ENCODE measurements at places on chromosomes 2 and 18.

GRCh38 chr2:54720563-54720962 is 2.9 kb upstream of the EML6 start:
- no peak for DNase-seq

DNA sequence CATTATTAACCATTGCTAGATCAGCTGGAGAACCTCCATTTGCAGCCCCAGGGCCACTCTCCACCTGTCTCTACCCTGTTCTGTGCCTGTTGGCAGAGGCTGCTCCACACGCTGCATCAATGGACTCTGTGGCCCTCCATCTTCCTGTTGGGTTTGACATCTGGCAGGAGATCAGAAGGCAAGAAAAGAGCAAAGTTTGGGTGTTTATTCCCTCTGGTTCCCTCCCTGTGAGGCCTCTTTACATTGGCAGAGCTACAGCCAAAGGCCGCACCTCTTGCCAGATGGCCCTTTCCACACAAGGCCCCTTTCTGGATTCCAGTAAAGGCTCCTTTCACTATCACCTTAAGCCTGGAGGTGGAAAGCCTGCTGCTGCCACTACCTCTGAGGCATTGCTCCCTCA is 110.9 kb upstream of the RND3 start:
- DNase-seq = no peak

GRCh38 chr2:206259376-206260187 is 14.9 kb upstream of the ZDBF2 start:
- no peak for DNase-seq

DNA sequence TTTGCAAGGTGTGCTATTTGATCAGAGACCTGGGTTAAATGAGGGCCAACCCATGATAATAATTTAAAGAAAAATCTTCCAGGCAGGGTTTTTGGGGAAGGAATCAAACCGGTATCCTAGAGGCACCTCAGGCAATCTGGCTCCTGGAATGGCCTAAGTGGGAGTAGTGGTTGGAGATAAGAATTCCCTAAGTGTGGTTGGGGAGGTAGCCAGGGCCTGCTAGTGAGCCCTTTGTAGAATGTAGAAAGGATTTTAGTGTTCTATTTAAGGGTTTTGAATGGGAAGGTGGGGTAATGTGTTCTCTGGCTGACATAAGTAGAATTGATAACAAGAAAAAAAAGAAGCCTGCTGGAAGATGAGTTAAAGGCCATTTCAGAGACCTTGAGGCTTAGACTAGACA is 422.2 kb downstream of the XIRP2 start:
- DNase-seq = no peak

- DNase-seq = no peak
Measured at GRCh38 chr2:20356042-20356441, 5.4 kb upstream of the PUM2 start.

GRCh38 chr18:54946149-54946581 is 13.1 kb downstream of the CCDC68 start:
- DNase-seq = peak; percentile 13

GRCh38 chr2:4101936-4102335 is 398.6 kb downstream of the DCDC2C start:
- DNase-seq = no peak

- no peak for DNase-seq
Measured at GRCh38 chr2:174745142-174745541, 19.1 kb downstream of the CHRNA1 start.

DNA sequence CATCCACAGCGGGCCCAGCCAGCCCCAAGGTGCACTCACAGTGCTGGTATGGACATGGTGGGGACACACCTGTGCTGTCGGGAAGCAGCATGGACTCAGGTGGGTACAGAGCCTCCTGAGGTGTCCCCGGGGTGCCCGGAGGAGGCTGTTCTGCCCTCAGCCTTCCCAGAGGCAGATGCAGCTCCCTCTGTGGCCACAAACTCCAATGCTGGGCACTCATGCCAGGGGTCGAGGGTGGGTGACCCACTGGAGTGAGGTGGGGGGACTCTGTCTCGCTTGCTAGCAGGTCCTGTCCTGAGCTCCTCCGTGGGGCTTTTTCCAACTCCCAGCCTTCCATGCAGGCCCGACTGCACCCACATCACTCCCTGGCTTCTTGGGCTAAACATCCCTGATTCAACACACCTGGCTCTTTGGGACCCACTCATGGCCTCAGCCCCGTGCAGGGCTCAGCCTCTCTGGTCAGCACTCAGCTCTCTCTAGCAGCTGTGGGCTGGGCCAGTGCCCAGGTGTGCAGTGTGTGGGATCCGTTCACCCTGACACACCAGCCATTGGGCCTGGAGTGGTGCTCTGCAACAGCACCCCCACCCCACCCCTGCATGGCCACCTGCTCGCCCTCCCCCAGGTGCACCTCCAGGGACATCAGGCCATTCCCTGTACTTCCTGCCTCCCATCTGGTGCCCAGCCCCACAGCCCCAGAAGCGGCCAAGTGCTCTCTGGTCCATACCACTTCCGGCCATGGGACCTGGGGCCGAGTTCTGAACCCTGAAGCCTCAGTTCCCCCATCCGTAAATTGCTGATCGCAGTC is 16.0 kb downstream of the RAMP1 start:
- DNase-seq = no peak

DNA sequence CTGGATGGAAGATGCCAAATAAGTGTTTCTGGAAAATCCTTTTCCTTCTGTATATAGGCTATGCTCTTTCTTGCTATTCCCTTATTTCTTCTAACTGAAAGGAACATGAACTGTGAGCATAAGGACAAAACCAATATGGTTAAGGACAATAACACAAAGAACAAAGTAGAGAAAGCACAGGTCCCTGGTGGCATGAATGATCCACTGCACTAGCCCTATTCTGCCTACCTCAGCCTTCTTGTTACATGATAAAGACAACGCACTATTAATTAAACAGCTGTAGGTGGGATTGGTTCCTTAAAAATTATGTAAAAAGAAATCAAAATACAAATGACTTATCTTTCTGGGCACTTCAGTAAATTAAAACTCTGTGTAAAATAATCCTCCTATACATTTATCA is 1.9 kb upstream of the WDR75 start:
- DNase-seq = no peak

- DNase-seq = peak; percentile 35
Measured at GRCh38 chr2:26942543-26943295, 27.7 kb upstream of the MAPRE3 start.

GRCh38 chr2:240235149-240235803 is 94.8 kb upstream of the OTOS start:
- DNase-seq = no peak

DNA sequence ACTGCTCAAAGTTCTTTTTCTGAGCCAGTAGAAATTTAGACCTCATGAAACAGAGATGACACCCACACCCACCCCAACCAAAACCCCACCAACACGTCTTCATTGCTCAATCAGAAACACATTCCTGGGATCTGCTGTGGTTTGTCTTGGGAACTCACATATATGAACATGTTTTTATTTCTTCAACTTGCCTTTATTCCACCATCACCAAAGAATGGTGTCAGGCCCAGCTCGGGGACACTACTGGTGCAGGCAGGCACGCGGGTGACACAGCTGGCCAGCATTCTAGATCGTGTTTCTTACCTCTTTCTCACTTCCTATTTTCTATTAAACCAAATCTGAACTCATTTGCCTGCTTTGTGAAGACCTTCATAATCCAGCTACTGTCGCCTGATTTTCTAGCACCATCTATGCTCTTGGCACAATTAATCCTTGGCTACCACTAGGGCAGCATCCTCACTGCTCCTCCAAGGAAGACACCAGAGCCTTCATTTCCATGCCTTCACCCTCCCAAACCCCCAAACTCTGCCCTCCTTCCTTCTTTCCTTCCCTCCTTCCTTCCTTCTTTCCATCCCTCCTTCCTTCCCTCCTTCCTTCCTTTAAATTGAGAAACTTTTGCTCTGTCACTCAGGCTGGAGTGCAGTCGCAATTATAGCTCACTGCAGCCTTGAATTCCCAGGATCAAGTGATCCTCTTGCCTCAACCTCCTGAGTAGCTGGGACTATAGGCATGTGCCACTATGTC is 157.1 kb downstream of the BCL2 start:
- DNase-seq = no peak

DNA sequence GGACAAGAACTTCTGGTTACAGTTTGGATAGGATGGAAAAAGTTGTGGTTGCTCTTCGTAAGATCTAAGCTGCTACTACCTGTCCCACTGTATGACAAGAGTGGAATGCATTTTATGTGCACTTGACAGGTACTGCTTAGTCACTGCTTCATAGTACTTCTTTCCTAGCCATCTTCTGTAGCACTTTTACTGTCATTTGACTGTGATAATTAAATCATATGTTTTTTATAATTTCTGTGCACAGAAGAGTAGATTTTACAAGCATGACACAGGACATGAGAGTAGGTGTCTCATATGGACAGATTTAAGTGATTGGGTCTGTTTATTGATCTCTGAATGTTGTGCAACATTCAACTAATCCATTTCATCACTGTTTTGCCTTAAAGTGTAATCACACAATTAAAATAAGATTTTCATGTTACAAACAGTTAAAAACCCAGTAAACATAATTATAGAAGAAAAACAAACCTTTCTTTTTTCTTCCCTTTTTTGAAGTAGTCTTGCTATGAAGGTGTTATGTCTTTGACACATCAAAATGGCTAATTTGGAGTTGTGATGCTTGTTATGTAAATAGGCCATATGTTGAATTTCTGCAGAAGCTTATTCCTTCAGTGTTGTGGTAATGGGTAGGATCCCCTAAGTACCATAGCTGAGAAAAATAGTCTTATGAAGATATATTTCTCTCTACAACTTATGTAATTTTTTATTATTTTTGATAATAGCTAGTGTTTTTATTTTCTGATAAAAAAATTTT is 3.0 kb downstream of the SPATS2L start:
- DNase-seq = no peak

- no peak for DNase-seq
Measured at GRCh38 chr2:138579556-138579955, 78.0 kb downstream of the SPOPL start.

DNA sequence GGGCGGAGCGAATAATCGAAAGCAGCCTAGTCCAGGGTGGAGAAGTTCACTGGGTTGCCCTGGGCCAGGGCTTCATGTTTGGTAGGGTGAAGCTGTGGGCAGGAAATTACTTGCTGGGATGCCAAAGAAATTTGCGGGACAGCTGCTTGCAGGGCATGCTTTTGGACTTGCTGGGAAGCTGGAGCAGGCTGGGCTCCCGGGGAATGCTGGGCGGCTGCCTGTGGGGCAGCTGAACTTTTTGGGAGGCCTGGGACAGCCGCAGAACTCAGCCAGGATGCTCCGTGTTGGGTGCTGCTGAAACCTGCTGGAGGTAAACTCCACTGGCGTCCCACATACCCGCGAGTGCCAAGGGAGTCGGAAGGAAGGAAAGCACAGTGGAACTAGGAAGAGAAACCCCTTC is 31.9 kb downstream of the ASB1 start:
- DNase-seq = no peak

GRCh38 chr2:72923833-72924352 is 6.6 kb downstream of the EMX1 start:
- DNase-seq = no peak

- DNase-seq = no peak
Measured at GRCh38 chr2:168355121-168355520, 101.0 kb upstream of the CERS6 start.

DNA sequence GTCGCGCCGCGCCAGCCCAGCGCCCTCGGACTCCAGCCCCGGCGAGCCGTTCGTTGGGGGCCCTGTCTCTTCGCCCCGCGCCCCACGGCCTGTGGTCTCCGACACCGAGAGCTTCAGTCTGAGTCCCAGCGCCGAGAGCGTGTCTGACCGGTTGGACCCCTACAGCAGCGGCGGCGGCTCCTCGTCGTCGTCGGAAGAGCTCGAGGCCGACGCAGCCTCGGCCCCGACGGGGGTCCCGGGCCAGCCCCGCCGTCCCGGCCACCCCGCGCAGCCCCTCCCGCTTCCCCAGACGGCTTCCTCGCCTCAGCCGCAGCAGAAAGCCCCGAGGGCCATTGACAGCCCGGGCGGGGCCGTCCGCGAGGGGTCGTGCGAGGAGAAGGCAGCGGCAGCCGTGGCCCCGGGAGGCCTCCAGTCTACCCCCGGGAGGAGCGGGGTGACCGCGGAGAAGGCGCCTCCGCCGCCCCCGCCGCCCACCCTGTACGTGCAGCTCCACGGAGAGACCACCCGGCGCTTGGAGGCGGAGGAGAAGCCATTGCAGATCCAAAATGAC is 1.4 kb downstream of the PHLPP1 start:
- peak; percentile 33 for DNase-seq

DNA sequence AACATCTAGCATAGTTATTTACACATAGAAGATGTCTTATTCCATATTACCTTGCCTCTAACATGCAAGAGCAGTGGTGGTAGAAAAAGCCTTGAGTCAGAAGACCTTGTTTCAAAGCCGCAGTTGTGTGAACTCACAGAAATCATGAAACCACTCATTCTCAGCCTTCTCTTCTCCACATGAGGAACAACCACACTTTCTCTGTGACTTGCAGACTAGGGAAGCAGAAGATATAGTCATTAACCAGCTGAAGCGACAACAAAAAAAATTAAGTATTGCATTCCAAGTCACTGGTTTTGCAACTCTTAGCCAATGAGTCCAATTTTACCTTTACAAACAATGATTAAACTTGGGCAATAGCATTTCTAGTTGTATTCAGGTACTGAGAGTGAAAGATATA is 19.0 kb downstream of the TWSG1 start:
- no peak for DNase-seq

DNA sequence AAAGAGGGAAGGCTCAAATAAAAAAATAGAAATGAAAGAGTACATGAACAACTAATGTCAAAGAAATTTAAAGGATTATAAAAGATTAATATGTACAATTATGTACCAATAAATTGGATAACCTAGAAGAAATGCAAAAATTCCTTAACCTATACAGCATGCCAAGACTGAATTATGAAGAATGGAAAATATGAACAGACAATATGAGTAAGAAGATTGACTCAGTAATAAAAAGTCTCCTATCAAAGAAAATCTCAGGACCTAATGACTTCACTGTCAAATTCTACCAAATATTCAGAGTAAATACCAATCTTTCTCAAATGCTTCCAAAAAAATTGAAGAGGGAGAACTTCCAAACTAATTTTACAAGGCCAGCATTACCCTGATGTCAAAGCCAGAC is 120.2 kb upstream of the SPOPL start:
- no peak for DNase-seq

- DNase-seq = no peak
Measured at GRCh38 chr18:4636967-4637366, 181.9 kb upstream of the DLGAP1 start.

GRCh38 chr2:65835975-65836549 is 403.7 kb upstream of the SPRED2 start:
- DNase-seq = no peak

- no peak for DNase-seq
Measured at GRCh38 chr2:160561551-160562295, 68.1 kb upstream of the RBMS1 start.

DNA sequence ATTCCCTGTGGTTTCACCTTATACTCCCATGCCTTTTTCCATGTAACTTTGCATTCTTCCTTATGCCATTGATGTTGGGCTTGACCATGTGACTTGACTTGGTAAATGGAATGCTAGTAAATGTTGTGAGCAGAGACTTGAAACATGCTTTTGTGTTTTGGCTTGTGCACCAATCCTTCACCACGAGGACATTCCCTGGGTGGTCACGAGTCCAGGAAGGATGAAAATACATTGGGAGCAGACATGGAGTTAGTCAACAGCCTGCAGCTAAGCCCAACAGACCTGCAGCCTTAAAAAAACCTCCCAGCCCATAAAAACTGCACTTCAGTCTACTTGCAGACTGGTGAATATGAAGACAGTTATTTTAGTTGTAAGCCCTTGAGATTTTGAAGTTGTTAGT is 116.5 kb upstream of the SPATS2L start:
- DNase-seq = no peak

All from activated effector memory CD4-positive, alpha-beta T cell treated with Interleukin-2 at 50 U/mL for 16 hours (primary cell).